ENCODE measurements at places on chromosomes 13 and 19.

DNA sequence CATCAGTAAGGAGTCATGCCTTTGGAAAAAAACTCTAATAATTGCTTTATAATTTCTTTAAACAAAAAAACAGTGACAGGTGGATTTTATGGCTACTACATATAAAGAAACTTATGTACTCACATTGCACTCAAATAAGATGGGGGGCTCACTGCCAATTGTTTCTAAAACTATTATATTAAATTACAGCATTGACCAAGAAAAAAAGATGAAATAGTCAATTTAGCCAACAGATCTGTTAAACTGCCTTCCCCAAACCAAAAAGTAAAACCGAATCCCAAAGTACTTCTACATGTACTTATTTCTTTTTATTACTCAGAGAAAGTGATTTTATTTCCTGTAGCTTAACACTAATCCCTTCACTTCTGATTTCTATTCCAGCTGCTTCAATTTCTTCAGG, 716.8 kb upstream of the SLITRK5 start:
- DNase-seq = no peak

- no peak for DNase-seq
Observed at GRCh38 chr19:22052644-22053013, 345 bp downstream of the ZNF257 start.

- DNase-seq = no peak
Observed at GRCh38 chr19:38624822-38625221, 5.8 kb downstream of the EIF3K start.

DNA sequence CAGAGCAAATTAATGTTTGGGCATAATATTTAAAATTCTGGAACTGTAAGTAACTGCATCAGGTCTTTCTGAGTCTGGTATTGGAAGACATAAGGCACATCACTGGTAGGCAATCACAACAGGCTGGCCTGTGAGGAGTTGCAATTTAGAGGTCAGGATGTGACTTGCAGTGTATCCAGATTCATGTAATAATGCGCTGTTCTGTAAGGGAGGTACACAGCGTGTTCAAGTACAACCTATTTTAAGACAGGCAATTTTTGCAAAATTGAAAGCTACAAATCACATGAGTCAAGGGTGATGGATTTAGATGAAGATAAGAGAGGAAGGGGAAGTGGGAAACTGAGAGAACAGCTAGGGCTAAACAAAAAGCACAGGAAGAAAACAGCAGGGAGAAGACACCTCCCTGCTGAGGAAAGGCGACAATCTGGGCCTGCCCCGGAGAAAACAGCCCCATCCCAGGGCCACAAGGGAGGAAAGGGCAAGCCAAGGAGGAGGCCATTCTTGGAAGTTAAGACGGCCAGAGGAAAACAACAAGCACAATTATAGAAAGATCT, 138.1 kb downstream of the LACC1 start:
- no peak for DNase-seq

DNA sequence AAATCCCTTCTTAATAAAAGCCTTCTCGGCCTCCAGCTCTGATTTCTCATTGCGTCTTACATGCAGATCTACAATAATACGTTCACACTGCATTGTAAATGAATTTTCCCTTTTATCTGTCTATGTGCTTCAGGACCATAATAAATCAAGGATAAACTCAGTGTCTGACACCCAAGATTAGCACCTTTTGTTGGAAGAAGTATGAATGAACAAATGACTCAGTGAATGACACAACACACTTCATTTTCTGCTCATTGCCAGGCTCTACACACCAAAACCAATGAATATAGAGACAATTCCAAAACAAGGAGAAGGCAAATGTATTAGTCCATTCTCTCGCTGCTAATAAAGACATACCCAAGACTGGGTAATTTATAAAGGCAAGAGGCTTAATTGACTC, 1224.4 kb downstream of the EFNB2 start:
- no peak for DNase-seq

DNA sequence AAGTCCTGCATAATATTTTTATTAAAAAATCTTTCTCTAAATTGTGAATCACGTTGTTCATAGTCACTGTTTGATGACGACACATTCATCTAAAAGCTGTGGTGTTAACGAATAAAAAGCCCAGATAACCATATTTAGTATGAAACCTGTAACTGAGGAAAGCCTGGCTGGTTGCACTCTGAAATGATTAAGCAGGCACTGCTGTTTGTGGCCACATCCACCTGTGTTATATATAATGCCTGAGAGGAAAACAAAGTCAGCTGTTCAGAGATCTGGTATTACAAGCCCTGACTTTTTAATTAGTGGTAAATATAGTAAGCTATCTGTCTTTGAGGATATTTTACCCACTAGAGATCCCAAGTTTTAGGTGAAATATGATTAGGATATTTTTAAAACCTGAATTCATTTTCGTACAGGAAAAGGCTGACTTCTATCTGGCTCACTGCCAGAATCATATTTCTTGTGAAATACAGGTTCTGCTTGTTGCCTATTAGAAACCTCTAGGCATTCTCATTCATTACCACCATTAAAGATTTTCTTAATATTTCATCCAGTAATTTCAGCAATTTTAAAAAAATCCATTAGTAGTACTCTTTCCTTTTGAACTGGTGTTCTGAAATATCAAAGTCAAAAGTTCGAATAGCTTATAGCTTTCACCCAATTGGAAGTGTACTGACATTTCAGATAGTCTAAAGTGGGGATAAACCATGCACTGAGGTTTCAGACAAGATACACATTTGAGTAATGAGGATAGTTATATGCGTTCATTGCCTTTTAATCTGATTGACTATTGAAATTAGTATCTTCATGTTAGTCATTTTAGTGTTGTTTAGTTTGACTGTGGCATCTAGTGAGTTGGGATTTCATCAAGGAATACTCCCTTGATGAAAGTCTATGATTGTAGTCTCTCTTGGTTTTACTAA, 79.7 kb downstream of the LMO7 start:
- peak; percentile 24 for DNase-seq

- no peak for DNase-seq
Observed at GRCh38 chr13:113021811-113022210, 52.8 kb downstream of the MCF2L start.

DNA sequence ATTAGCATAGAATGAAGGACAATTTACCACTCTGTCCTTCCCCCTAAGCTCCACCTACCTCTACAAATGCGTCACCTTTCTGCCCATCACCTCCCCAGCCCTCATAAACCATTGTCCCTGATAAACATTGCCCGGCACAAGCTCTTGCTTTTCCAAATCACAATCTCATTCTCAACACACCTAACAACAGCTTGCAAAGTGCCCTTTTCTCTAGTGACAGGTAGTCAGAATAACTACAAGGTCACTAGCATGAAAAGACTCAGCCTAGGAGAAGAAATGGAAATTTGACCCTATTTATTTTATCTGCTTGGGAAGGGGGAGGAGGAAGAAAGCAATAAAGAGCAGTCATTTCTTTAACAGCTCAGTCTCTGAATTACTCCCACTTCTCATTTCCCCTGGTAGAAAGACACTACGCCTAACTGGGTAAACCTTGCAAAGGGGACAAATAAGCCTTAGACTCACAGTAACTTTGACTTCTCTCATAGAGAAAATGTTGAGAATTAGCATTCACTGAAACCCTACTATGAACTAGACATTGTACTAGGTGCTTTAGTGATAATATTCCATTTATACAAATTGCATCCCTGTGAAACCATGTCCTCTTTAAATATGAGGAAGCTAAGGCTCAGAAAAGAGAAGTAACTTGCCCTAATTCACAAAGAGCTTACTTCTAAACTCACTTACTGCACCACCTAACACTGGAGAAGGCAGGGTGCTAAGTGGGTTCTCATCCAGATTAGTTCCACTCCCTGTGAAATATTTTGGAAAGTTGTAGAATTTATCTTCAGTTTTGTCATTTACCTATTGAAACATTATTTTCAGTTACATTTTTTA, 116.2 kb upstream of the FNDC3A start:
- DNase-seq = no peak

- no peak for DNase-seq
Observed at GRCh38 chr19:8528500-8528899, 14.5 kb upstream of the ZNF414 start.

GRCh38 chr19:54470991-54471782, 1.9 kb downstream of the CDC42EP5 start:
- DNase-seq = no peak

GRCh38 chr19:41484822-41485221, 41.9 kb downstream of the ERICH4 start:
- DNase-seq = no peak

GRCh38 chr19:51726049-51726448, 2.3 kb upstream of the HAS1 start:
- no peak for DNase-seq

DNA sequence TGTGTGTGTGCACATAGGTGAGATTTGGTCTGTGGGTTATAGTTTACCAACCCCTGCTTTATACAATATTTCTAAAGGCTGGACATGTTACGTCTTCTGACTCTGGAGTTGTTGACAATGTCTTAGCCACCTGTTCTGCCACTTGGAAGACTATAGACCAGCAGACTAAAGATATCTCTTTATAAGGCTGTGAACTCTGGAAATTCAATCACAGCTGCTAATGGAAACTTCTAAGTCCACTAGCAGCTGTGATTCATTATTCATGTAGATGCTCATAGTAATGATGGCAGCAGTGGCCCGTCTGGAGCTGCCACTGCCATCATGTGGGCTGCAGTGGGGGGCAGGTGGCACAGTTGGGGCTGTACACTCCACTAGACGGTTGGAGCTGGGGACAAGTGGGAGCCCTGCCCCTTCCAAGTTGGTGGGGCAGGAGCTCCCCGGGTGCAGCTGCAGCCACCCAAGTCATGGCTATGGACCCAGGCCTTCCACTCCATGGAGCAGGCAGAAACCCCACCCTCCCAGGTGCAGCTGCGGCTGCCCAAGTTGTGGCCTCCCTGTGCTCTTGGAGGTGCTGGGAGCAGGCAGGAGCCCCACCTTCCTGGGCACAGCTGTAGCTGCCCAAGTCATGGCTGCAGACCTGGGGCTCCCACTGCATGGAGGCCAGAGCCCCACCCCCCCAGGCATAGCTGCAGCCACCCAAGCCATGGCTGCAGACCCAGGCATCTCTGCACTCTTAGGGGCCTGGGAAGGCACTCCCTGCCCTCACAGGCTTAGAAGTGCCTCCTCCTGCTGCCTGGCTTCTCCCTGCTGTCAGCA, 8.8 kb downstream of the IGFL4 start:
- DNase-seq = no peak

DNA sequence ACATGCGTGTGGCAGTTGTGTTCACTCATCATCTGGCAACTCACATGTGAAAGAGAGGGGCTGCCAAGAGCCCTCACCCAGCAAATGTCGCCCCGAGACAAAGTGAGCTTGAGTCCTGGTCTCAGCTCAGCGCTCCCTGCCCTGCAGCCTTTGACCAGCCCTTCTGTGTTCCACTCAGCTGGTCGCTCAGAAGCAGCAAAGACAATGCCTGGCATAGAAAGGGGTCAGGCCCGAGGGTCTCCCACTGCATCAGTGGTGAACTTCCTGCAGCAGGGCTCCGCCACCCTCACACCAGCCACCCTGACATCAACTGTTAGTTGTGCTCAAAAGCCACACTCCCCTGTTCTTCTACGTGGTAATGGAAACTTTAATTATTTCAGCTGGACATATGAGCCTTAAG, 68.0 kb downstream of the SLC7A1 start:
- no peak for DNase-seq

- DNase-seq = no peak
Observed at GRCh38 chr13:25018729-25019115, 77.2 kb upstream of the PABPC3 start.

DNA sequence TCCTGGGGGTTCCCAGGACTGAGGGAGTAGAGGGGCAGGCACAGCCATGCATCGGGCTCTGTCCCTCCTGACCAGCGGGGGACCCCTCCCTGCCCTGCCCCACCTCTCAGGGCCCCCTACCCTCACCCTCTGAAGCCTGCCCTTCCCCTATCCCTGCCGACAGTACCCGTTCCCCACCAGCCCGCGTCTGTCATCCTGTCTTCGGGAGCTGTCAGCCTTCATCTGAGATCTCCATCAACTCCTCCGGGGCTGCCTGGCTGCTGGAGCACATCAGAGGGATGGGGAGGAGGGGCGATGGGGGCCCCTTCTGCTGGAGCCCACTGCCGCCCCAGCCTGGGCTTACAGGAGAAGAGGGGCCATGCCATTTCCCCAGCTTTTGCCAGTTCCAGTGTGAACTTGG, 6.2 kb upstream of the SHD start:
- DNase-seq = no peak

GRCh38 chr13:33828431-33829129, 10.6 kb downstream of the RFC3 start:
- DNase-seq = no peak

DNA sequence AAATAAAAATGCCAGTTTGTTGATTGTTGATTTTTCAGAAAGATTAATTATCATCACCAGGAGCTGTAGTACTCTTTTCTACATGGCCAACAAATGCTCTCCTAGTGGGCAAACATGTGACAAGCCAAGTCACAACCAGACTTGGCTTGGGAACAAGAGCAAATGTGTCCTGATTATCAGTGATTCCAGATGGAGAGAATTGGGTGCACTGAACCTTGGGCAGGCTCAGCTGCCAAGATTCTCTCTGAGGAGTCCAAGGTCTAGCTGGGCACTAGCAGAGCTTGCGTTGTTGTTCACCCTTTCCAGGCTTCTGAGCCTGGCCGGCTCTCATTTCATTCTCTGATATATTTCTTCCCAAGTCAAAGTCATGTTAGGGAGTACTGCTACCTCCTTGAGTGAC, 27.3 kb upstream of the GPI start:
- DNase-seq = no peak

- no peak for DNase-seq
Observed at GRCh38 chr13:75610466-75610865, 25.7 kb upstream of the LMO7 start.

- no peak for DNase-seq
Observed at GRCh38 chr19:42658076-42658475, 63.4 kb upstream of the CEACAM8 start.

DNA sequence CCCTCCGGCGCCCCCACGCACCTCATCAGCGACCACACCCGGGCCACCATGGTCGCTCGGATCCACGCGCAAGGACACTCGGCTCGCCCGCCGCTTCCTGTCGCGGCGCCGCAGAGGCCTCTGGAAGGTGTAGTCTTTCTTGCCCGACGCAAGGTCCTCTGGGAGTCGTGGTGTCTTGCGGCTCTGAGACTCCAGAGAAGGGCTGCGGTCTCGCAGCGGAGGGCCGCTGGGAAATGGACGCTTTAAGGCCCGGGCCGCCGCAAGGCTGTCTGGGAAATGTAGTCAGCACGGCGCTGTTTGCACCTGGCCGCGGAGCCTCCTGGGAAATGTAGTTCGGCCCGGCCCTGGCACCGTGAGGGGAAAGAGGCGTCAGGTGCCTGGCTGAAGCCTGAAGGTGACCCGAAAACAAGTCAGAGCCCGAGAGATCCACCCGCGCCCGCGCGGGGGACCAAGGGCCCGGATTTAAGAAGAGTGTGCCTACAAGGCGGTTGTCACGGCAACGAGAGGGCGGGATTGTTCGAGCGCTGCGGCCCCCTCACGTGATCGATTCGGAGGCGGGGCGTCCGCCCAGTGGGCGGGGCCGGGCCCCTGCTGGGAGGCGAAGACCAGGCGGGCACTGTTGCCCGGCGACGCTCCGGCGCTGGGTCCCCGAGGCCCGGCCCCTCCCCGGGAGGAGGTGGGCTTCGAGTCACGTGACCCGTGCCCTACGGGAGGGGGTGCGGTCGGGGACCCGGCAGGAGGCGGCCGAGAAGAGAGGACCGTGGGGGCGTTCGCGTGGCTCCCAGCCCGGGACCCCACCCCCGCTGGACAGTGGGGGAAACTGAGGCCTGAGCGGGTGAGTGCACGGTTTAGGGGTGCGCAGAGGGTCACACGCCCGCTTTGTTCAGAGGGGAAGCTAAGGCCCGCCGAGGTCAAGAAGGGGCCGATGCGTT, at the start of the genes HSD11B1L and MICOS13:
HSD11B1L (plus strand) TSS at position 591 of the 932 bp plus-strand sequence. CDS start 3,806 bp downstream, outside the sequence.
MICOS13 (minus strand) TSS at position 80 of the 932 bp plus-strand sequence; CDS start at position 50, 30 bp downstream.
- peak; percentile 99 for DNase-seq

All from HCEC 1CT (cell line).